ENCODE measurements at places on chromosomes 13 and 19.

- DNase-seq, result no peak
These were observed 353.2 kb downstream of the DNAJC15 start for GRCh38 chr13:43376596-43376995.

DNA sequence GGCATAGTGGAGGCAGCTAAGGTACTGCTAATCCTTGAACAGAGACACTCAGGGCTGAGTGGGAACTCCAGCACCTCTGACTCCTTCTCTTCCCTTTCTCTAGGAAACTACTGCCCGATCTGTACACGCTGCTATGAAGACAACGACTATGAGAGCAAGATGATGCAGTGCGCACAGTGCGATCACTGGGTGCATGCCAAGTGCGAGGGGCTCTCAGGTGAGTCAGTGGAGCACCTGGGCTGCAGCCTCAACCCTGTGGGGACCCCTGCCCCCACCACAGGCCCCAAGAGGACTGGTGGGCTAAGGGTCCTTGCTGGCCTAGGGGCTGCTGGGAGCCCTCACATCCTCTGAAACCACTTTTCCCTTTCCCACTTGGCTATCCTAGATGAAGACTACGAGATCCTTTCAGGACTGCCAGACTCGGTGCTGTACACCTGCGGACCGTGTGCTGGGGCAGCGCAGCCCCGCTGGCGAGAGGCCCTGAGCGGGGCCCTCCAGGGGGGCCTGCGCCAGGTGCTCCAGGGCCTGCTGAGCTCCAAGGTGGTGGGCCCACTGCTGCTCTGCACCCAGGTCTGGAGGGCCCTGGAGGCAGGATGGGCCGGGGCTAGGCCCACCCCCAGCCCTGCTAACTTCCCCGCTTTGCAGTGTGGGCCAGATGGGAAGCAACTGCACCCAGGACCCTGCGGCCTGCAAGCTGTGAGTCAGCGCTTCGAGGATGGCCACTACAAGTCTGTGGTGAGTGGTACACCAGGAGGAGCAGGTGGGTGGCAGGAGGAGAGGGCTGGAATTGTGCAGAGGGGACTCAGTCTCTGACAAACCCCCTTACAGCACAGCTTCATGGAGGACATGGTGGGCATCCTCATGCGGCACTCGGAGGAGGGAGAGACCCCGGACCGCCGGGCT, 9.5 kb downstream of the KMT2B start:
- no peak for DNase-seq

- peak; percentile 46 for DNase-seq
These were observed 17.0 kb upstream of the TMEM255B start for GRCh38 chr13:113742000-113742441.

DNA sequence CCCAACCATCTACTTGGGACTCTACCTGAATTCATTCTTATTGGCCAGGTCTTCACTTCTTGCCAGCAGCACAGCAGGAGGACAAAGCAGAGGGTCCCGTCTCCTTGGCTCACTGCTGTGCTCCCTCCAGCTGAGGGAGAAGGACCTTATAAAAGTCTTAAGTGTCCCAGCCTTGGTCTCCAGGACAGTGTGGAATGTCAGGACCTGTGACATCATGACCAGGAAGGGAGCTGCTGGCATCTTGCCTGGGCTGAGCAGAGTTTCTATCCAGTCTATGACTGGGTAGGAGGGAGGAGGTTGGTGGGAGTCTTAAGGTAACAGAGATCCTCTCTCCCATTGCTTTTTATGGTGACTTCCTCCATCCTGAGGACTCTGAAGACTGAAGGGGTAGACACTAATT, 56.6 kb upstream of the ANKRD10 start:
- no peak for DNase-seq

GRCh38 chr19:35885225-35885738, 15.1 kb downstream of the NFKBID start:
- DNase-seq, result no peak
